ENCODE measurements at places on chromosomes 3 and 15.

GRCh38 chr3:179606534-179607085, 2.0 kb downstream of the NDUFB5 start:
- no peak for DNase-seq

- DNase-seq = no peak
These were observed 28.8 kb downstream of the GOLGA6A start for GRCh38 chr15:74053517-74053916.

GRCh38 chr3:127637546-127637945, 8.6 kb downstream of the PODXL2 start:
- DNase-seq = no peak

- DNase-seq = no peak
These were observed 20.0 kb upstream of the TMOD3 start for GRCh38 chr15:51809457-51809856.

DNA sequence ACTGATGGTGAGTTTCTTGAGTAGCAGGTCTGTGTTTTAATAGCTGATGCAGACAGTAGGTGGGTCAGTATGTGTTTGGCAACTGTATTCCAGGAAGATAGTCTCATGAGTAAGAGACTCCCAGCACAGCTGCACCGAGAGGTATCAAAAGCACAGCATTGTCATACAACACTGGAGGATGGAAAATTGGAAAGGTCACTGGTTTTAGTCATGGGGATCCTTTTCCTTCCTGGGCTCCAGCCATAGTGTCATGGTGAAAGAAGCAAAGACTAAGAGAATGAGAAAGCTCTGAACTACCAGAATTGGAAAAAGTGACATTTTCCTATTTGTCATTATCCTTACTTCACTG, 61.5 kb downstream of the P3H2 start:
- no peak for DNase-seq

- no peak for DNase-seq
These were observed 424 bp downstream of the EAF2 start for GRCh38 chr3:121835465-121835801.

GRCh38 chr3:167653760-167654159, at the start of gene WDR49:
WDR49 (minus strand) TSS chr3:167653942; CDS start chr3:167653425, 517 bp downstream.
- no peak for DNase-seq

- no peak for DNase-seq
These were observed 11.6 kb downstream of the NIPA2 start for GRCh38 chr15:22850055-22850454.

Measured in stimulated activated CD8-positive, alpha-beta memory T cell treated with anti-CD3 and anti-CD28 coated beads, Interleukin-7, amount 100 ng/mL, for 24 hours (primary cell).